ENCODE measurements at places on chromosomes 6 and 20. TPM values are rescaled to one million over a fixed set of nuclear protein-coding genes. Genes with fewer than 3 reads are reported as not detected.

The PRR18 gene
- total RNA-seq = not detected

DNA sequence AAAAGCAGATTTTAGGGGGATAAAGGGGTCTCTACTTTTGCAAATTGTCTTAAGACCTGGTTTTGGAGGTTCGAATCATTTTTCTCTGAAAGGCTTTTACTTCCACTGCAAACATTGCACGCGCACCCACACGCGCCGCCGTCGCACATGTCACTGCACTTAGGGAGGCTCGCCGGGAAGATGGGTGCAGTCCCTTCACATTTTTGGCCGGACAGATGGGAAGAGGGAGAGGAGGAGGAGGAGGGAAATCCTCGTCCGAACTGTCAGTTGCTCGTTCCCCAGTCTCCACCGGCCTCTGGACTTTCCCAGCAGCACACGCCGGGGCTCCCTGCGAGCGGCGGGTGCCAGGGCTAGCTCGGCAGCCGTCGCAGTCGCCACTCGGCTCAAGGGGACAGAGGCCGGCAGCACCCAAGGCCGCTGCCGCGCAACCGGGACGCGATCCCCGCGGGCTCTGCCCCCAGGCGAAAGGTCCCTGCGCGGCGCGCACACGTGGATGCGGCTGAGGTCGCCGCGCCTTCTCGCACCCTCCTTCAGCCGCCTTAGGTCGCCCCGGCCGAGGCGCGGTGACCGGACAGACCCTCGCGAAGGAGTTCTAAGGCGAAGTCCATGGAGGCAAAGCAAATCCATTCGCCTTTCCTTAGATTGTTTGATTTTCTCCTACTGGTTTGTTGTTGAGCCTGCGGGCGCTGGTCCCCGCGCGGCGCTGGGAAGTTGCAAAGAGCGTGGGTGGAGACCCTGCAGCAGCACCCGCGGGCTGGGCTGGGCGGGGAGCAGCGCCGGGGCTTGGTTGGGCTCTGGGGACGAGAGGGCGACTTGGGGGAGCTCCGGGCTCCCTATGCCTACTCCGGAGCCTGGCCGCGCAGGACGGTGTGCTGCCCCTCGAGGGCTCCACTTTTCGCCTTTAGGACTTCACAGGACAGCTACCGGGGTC, 1.2 kb downstream of the MYB start:
- no peak for DNase-seq

DNA sequence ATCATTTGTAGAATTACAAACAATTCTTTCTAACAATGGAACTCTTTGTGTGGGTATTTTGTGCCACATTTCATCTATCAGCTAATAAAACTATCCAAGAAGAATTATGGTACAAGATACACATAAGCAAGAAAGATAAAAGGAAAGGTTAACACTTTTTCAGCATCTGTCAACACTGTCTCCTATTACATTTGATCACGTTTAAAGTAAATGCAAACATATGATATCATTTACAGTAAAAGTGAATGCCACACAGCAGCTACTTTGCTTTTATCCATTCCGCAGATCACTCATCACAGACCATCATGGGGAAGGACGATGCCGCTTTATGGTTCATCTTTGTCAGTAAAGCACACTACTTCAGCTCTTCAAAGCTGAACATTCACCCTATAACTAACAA, 456.4 kb upstream of the MANEA start:
- no peak for DNase-seq

GRCh38 chr20:688809-689212, 13.2 kb upstream of the SCRT2 start:
- DNase-seq = no peak

GRCh38 chr6:7270320-7271204, 42.4 kb downstream of the SSR1 start:
- DNase-seq = peak; percentile 53

DNA sequence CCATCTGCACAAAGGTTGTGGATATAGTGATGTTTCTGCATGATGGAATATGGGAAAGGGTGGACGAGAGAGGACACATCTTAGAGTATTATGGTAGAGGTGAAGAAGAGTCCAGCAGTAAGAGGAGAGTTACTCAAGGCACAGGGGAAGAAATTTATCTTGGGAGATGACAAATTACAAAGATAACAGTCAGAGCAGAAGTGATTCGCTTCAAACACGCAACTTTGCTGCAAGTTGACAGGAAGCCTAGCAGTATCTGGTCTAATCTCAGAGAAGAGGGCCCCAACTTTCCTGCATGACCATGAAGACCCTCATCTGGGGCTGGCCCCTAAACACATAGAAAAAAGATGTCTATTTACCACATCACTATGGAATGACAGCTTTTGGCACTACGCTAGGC, 1.2 kb upstream of the CALHM6 start:
- DNase-seq = no peak
